ENCODE measurements at places on chromosomes 1 and 21. TPM values are rescaled to one million over a fixed set of nuclear protein-coding genes. Genes with fewer than 3 reads are reported as not detected.

DNA sequence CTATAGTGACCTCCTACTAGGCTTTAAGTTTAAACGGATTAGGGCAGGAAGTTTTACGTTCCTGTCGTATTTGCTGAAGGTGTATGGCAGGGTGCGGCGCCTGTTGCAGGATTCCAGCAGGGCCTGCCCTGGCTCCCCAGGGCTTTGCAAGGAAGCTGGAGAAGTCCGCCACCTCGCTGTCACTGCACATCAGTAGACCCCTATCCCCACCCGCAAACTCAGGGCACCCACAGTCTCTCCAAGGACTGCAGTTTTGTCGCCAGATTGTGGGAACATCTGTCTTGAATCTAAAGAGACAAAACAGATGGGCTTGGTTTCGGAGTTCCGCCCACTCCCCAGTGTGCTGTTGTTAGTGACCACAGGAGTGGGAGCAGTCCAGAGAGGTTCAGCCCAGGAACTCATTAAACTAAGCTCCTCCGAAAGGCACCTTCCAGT is 110.8 kb downstream of the CDC7 start:
- no peak for DNase-seq

- DNase-seq, result no peak
Measured at GRCh38 chr1:151352021-151352718, 5.1 kb upstream of the RFX5 start.

DNA sequence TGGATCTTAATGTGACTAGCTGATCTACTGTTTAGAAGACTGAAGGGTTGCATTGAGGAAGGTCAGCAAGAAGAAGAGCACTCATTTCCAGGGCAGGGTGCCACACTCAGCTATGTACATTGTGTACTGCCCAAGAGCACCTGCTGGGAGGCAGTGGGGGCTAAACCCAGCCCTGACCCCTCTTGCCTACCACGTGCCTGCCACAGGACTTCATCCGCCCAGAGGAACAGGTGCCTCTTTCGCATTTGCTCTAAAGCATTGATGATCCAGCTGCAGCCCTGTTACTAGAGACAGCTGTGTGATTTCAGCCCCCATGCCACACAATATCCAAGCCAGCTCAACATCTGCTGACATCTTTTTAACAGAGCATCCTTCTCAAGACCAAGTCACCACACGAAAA is 341.8 kb downstream of the LMX1A start:
- no peak for DNase-seq

DNA sequence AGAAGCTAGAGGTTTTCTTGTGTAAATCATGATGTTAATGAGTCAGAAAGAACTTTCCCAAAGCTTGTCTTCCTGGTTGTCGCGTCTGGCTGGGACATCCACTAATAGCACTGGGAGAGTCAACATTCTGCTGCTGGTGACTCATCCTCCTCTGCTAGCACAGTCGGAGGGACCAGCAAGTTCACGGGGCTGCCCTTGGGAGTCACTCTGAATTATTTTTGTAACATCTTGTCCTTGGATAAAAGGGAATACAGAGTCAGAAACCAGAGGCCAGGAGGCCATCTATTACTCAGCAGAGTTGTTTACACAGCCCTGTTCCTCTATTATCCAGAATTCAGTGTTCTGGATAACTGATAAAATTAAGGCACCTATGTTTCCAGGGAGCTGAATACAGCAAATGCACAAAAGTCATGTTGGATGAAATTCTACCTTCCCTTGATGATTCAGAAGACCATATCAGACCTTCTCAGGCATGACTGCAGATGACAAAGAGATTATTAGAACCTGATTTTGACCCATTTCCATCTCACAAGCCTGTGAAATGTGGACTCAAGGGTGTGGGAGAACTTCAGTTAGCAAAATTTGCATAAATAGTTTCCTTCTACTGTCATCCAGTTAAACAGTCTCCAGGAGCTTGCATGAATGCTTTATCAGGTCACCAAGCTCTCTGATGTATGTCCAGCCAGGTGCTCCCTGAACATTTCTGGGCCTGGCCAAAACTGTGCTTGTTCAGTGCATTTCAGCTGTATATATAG is 68.1 kb downstream of the JAK1 start:
- peak; percentile 36 for DNase-seq

GRCh38 chr1:85060038-85060437 is 11.7 kb upstream of the MCOLN3 start:
- DNase-seq, result no peak

DNA sequence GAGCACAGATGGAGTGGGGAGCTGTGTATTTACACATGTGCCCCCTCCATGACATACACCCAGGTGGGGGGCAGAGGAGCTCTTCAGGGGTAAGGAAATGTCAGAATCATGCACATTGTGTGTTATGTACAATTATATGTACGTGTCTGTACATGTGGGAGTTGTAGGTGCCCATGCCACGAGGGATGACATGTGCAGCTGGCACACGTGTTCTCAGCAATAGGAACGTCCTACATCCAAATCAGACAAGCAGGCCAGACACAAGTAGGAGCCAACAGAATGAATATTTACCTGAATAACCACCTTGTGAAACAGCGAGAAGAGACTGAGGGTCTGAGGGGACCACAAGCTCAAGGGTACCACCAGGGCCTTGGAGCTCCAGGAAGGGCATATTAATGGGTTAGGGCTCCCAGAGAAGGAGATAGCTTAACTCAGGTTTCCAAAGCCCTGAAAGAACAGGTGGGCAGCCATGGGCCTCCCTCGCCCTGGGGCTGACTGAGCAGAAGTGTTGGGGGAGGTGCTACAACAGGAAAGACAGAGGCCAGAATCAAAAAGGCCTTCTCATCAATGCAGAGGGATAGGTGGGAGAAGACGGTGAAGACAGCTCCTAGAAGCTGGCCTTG is 3.2 kb downstream of the COL16A1 start:
- no peak for DNase-seq

GRCh38 chr1:187009320-187009719 is 180.6 kb downstream of the PLA2G4A start:
- DNase-seq, result no peak

DNA sequence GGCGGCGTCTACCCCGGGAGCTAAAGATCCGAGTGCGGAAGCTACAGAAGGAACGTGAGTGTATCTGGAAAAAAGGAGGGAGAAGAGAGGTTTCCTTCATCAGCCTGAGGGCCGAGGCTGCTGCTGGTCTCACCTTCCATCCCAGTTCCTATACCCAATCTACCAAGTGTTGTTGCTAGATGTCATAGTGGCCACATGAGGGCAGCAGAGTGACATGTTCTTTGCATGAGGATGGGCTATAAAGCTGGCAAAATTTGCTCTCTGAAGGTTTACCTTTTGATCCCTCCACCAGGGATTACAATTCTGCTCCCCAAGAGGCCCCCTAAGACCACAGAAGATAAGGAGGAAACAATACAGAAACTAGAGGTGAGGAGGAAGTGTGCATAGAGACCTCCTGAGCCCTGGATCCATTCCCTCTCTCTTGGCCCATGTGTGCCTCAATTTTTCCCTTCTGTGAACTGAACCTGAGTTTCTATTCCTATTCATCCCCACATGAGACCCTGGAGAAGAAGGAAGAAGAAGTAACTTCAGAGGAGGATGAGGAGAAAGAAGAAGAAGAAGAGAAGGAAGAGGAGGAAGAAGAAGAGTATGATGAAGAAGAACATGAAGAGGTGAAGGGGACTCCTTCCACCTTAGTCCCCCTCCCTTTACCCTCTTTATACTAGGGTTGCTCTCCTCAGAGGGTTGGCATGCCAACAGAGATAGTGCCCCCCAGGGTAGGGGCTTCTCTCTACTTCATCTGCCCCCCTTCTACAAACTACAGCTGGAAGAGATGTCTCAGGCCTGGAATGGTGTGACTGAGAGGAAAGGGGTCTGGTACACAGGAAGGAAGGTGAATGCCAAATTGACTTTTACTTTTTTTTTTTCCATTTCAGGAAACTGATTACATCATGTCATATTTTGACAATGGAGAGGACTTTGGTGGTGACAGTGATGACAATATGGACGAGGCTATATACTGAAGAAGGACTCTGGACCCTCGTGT is 13.3 kb downstream of the POLR3GL start:
- DNase-seq, result peak; percentile 73

- DNase-seq, result no peak
Measured at GRCh38 chr21:29155118-29155932, 24.9 kb downstream of the MAP3K7CL start.

The SFPQ gene
- total RNA-seq, result 288 TPM

DNA sequence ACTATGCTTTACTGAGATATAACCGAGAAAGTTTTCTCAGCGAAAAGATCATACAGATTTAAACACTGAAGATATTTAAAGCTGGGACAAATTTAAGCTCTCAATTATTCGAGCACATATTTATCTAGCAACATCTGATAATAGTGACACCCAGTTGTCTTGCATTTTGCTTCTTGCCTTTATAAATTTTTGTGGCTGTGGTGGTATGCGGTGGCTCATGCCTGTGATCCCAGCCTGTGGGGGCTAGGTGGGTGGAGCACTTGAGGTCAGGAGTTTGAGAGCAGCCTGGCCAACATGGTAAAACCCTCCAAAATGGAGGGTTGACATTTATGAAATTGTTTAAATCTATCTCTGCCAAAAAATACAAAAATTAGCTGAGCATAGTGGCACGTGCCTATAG is 312.2 kb downstream of the SPATA17 start:
- DNase-seq, result no peak

- DNase-seq, result no peak
Measured at GRCh38 chr21:42198929-42199867, 19.7 kb upstream of the ABCG1 start.

DNA sequence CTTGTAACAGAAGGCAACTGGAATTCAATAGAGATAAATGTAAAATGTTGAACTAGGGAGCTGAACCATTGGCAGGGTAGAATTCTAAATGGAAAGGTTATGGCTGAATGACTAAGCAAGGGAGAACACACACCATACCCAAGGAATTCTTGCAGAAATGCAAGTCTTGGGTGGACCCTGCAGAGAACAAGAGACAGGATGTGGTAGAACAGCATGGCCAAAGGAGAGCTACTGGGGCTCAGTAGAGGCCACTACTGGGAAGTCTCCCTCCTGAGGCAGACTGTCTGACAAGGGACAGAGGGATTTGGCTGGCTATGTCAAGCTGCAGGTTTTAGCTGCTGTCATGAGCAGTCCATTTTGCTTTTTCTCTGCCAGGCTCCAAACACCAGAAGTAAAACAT is 180.9 kb downstream of the TNR start:
- DNase-seq, result no peak

GRCh38 chr1:228487336-228488124 is at the start of gene RNF187:
RNF187 (plus strand) TSS chr1:228487382.
- DNase-seq, result peak; percentile 52

DNA sequence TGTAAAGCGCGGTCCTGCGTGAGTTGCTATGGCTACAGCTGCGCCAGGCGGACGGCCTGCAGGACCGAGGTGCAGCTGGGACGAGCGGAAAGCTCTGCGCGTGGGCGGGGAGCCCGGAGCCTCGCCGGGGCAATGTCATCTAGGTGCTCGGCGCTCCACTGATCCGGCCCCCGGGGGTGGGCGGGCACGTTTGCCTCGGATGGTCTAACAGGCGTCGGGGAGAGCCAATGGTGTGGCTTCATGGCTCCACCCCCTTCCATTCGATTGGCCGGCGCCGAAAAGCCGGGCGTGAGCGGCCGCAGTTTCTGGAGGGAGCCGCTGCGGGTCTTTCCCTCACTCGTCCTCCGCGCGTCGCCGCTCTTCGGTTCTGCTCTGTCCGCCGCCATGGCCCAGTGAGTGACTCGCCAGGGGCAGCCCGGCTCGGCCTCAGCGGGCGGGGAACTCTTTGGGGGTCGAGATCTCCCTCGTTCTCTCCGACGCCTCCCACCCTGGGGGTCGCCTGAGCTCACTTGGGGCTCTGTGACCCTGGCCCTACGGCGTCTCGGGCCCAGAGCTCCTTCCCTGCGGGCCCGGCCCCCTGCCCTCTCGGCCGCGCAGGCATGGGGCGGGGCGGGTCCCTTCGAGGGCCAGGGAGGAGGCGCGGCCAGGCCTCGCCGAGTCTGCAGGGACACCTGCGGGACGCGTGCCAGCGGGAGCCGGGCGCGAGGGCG is at the start of gene PGD:
TSS of gene PGD (plus strand) at position 331 of the 710 bp plus-strand sequence. CDS start at position 385, 54 bp downstream.
- DNase-seq, result peak; percentile 99

The INKA2 gene
- total RNA-seq, result 4.3 TPM

DNA sequence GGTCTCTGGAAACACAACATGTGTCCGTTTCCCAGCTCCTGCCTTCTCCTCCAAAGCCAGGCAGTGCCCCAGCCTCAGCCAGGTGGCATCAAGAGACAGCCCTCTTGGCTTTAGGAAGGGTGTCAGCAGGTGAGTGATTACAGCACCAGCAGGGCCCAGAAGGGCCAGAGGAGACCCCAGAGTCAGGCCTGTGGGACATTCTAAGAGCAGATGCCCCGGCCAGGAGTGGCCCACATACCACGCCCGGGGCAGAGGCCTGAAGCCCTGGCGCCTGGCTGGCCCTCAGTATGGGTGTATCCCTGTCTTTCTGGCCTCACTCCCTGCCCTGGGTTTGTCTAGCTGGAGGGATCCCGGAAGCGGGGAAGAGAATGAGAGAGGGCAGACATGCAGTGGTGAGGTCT is 109.2 kb downstream of the CASZ1 start:
- DNase-seq, result no peak

The KCND3 gene
- not detected for total RNA-seq

- no peak for DNase-seq
Measured at GRCh38 chr1:67345556-67345955, 37.9 kb downstream of the IL12RB2 start.

GRCh38 chr1:192696082-192696481 is 60.1 kb downstream of the RGS13 start:
- DNase-seq, result no peak

DNA sequence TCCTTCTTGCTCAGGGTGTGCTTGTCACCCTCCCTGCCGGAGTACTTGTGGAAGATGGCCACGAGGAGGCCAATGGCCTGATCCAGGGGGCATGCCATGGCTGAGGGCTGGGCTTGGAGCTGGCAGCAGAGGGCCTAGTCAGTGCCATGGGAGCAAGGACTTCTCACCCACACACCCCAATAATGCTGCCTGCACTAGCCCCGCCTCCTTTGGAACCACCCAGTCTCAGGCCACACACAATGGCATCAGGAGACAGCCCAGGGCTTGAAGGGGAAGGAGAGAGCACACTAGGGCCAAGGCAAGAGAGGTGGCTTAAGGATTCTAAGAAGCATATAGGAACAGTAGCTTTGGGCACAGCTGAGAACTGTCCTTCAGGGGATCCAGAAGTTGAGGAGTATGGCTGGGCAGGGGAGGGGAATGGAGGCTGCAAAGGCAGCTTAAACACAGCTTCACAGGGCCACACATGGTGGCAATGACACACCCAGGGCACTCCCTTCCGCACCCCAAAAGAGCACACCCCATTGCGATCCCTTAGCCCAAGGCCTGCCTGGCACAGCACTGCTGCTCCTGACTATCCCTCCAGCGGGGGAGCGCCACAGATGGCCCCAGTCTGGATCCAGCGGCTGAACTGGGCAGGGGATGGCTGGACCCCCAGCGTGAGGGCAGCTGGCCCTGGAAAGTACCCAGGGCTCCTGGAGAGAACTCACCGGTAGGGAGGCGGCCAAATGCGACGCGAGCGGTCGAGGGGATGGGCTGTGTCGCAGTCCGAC is at the start of gene S100A6:
TSS of gene S100A6 (minus strand) at position 750 of the 770 bp plus-strand sequence. CDS start at position 98, 652 bp downstream.
- DNase-seq, result peak; percentile 46

DNA sequence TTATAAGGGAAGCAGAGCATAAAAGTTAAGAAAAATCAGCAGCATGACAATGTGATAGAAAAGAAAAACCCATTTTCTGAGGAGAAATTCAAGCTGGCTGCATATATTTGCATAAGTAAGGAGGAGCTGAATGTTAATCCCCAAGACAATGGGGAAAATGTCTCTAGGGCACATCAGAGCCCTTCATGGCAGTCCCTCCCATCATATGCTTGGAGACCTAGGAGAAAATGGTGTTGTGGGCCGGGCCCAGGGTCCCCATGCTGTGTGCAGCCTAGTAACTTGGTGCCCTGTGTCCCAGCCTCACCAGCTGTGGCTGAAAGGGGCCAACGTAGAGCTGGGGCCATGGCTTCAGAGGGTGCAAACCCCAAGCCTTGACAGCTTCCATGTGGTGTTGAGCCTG is 100.6 kb upstream of the PLPPR4 start:
- no peak for DNase-seq

All from activated T-cell treated with anti-CD3 and anti-CD28 coated beads, Interleukin-2, amount 50 U/mL, for 72 hours (primary cell).